ENCODE measurements at places on chromosomes 7 and 10.

DNA sequence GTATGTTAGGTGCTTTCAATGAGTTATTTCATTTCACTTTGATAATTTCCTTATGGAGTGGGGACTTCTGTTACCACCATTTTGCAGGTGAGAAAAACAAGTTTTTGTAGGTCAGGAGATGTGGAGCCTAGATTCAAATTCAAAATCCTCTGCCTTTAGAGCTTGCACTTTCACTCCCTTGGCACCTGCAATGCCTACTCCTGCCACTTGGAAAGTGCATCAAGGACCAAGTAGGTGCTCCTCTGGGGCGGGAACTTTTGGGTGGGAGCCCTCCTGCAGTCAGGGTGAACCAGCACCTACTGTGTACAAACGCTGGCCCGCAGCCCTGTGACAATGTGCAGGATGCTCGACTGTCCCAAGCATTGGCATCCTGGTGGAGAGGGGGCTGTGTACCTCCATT, 199.0 kb downstream of the EMX2 start:
- DNase-seq: no peak

DNA sequence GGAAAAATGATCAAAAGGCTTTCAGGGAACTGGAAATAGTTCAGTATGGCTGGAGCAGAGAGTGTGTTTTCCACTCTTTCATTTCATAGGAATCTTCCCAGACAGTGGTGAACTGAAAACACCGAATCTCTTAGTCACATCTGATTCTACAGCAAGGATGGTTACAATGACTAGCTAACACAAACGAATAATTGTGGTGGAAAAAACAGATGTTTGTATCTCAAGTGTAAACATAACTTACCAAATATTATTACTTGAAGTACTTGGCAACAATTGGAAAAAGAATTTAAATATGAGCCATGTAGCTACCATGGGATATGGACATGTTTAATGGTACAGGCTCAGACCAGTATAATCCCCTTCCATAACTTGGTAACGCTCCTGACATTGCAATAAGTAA, 21.1 kb upstream of the BPGM start:
- no peak for DNase-seq

DNA sequence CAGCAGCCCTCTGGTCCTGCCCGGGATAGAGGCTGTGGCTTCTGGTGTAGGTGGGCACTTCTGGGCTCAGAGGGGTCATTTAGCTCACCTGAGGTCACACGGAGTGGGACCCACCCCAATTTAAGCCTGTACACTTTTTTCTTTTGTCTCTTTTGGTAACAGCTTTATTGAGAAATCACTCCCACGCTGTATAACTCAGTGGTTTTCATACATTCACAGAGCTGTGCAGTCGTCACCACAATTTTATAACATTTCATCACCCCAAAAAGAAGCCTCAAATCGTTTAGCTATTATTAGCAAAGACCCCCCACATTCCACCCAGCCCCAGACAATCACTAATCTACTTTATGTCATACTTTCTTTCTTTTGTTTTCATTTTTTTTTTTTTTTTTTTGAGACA, 62.3 kb downstream of the LHPP start:
- no peak for DNase-seq

DNA sequence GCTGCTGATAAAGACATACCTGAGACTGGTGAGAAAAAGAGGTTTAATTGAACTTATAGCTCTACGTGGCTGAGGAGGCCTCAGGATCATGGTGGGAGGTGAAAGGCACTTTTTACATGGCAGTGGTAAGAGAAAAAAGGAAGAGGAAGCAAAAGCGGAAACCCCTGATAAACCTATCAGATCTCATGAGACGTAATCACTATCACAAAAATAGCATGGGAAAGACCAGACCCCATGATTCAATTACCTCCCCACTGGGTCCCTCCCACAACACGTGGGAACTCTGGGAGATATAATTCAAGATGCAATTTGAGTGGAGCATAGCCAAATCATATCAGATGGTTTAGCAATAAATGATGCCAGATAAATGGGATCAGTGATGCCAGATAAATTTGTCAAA, 892.0 kb upstream of the CELF2 start:
- DNase-seq: no peak

GRCh38 chr10:28587970-28588290, 55.0 kb downstream of the WAC start:
- no peak for DNase-seq

DNA sequence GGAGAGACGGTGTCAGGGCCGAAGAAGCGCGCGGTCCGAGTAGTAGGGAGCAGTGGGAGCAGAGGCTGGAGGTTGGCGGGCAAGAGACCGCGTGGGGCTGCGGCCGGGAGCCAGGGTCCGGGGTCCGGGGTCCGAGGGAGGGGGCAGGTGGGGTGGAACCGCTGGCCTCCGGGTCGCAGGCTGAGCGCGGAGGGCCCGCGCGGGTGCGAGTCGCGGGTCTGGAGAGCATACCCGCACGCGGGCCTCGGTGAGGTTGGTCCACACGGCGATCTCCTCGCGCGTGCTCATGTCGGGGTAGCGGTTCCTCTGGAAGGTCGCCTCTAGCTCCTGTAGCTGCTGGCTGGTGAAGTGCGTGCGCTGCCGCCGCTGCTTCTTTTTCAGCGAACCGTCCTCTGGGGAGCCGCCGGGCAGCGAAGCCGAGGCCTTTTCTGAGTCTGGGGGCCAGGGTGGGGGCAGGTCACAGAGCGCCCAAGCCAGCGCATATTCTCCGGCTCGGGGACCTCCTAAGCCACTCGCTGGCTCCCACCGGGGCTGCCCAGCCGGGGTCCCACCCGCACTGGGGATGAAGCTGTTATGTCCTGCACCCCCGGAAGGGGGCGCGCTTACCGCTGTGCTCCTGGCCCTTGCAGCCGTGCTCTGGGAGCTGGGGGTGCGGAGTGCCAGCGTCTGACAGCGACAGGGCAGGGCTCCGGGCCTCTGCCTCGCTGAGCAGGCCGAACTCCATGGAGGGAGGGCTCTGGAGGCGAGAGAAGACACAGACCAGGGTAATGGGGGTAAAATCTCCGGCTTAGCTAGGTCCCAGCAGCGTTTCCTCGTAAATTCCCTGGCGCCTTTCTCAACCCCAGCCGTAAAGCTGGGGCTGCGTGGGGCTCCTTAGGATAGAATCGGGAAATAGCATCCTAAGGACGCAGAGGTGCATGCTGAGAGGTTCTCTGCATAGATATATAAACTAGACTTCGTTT, 5.5 kb downstream of the ELOVL3 start:
- DNase-seq: peak; percentile 41

GRCh38 chr10:75505293-75505692, 73.9 kb downstream of the LRMDA start:
- DNase-seq: no peak

DNA sequence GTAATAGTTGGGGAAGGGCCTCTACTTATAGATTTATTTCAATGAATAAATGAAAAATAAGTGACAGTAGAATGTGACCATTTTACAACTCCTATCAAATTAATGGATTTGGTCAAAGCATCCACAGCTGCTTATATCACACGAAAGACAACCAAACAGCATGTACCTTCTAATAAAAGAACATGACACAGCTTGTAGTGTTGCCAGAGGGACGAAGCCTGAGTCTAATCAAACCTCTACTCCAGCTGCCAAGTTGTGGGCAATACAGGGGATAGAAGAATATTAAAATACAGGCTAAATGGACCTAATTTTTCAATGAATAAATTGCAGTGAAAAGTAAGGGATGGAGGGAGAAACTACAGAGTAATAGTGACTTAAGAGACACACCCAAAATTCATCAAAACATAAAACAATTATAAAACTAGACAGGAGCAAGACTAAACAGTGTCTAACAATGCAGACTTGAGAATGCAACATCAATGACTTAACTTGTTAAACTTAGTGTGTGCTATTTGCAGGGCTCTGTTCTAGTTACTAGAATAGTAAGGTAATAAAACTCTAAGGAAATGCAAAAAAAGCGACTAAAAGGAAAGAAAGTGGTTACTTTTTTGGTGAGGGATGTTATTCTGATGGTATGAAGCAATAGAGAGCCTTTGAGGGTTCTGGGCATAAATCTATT, 853.8 kb downstream of the GRM8 start:
- peak; percentile 25 for DNase-seq

DNA sequence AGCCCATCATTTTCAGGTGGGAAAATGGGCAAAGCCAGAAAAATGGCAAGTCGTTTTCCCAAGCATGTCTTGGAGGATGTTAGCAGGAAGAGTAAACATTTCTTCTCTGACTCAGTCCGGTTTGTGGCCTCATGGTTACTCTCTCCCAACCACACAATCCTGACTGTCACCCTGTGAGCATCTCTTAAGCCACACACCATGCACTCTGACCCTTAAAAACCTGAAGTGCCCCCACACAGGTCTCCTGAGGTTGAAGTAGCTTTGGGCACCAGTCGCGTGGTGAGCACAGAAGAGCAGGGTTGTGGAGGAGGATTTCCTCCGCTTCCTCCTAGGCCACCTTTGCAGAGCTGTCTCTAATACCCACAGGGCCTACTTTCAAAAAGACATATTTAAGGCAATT, 387.3 kb upstream of the NPVF start:
- no peak for DNase-seq

GRCh38 chr7:139771001-139771956, 6.5 kb downstream of the HIPK2 start:
- DNase-seq: no peak

- no peak for DNase-seq
These were observed 5.7 kb downstream of the C10orf67 start for GRCh38 chr10:23338886-23339285.

- DNase-seq: no peak
These were observed 136.2 kb downstream of the TCF7L2 start for GRCh38 chr10:113086282-113086681.

DNA sequence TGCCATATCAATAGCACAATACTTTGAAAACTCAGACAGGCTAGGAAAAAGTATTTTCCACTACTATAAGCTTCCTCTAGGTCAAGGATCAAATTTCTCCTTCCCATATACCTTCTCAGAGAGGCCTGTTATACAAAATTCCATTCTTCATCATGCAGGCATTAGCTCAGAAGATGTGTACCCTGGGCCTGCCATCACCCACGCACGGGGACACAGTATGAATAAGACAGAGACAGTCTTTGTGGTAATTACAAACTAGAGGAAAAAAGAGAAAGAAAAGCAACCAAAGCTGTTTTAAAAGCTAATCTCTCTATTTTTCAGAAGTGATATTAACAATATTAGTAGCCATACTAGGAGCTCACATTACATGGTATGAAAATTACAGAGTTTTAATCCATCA, 236.8 kb upstream of the AOAH start:
- no peak for DNase-seq

DNA sequence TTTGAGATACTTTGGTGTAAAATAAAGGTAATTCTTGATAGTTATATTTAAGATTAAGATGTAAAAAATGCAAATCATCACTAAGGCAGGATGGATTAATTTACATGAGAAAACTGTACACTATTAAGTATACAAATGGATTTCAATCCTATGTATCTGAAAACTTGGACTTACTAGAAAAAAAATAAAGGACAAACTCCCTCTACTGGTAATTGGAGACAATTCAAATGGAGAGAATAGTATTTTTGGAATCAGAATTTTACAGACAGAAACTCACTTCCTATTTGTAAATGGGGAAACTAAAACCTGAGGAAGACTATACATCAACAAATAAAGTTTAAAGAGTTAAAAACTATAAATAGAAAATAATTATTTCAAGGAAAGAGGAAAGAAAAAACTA, 62.6 kb downstream of the CUL2 start:
- peak; percentile 42 for DNase-seq

- peak; percentile 73 for DNase-seq
These were observed 36.2 kb upstream of the XPNPEP1 start for GRCh38 chr10:109959259-109960145.

- DNase-seq: no peak
These were observed 605.6 kb upstream of the TEX47 start for GRCh38 chr7:89401099-89401498.

DNA sequence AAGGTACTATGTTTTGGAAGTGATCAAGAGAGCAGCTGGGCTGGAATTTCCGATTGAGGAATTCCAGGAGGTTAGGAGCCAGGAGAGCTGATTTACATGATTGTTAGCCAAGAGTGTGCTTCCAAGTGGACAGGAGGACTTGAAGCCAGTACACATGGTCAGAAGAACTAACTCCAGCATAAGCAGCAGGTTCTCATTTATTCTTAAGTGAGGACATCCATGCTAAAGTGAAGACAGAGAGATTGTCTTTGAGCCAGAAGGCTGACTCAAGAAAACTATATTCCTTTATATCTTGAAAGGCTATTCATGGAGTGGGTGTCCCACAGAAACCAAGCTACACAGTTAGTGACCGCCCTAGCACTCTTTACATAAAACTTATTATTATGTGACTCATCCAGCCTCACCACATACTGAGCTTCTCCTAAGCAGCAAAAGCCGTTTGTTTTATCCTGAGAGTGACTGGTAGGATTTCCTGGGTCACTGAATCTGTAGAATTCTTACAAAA, 56.7 kb upstream of the SEMA3A start:
- no peak for DNase-seq

DNA sequence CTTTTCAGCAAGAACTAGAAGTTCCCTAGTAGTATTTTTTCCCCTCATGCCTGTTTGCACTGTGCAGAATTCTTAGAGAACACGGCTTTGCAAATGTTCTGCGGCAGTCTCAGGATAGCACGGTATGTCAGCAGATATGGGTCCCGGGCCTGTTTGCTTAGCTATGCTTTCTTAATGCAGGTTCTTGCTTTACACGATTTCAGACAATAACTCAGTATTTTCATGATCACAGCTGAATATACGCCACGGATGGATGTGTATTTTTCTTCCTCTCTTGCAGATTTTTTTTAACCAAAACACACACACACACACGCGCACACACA, 137.3 kb downstream of the HECW1 start:
- no peak for DNase-seq

DNA sequence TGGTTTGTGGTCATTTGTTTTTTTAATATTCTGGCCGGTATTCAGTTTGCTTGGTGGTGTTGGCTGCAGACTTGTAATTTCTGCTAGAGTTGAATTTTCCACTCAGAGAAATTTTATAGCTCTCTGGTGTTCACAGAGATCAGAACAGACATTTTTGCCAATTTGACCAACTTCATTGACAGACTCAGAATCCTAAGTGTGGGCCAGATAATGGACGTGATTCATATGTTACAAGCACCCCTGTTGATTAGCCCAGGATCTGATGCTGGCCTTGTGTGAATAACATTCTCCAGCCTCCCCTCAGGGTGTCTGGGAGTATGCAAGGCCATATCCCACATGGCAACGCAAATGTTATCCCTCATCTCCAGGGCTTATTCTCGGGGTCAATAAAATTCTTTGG, 283.8 kb downstream of the C7orf25 start:
- DNase-seq: no peak

DNA sequence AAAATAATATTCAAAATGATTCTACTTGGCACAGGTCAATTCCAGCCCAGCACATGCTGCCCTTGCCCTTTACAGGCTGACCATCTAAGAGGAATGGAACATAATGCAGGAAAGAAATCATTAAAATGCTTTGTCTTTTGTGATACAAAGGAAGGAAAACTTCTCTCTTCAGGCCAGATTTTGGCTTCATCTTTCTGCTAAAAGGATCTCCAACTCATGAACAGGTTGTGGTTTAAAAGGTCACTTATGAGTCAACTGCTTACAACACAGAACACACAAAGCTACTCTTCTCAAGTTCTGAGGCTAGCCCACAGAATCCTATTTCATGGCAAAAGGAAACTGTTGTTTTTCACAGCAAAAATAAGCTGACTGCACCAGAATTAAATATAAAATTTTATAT, 197.1 kb downstream of the DOCK4 start:
- DNase-seq: no peak

- no peak for DNase-seq
These were observed 252.7 kb upstream of the ETV1 start for GRCh38 chr7:14242175-14242574.

GRCh38 chr7:151921451-151921850, 34.8 kb upstream of the GALNTL5 start:
- no peak for DNase-seq

Measured in NCI-H1694 treated with DMSO at 0.1 percent for 48 hours (cell line).